ENCODE measurements at places on chromosomes 3 and 15. TPM values are rescaled to one million over a fixed set of nuclear protein-coding genes. Genes with fewer than 3 reads are reported as not detected.

DNA sequence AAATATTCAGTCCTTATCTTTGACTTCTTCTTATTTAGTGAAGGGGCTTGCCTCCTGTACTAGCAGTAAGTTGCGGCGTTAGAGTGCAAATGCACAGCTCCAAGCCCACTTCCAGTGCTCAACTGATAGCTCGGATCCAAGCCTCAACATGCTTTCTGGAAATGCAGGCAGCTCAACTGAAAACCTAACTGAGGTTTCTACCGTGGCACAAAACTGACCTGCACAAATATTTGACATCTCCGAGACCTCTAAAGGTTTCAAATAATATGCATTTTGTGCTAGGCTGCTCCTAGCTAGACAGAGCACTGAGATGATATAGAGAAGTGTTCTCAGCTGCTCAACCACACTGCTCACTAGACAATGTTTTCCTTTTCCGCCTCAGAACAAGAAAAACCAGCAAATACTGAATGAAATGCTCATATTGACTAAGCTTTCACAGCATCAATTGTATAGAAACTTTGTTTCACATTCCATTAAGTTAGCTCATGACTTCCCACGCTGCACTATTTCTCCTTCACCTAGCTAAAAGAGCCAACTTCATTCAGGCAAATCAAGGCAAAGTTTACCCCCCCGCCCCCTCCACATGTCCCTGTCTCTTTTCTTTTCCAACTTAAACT lies 822 bp downstream of the ZNF385D start:
- no peak for DNase-seq

DNA sequence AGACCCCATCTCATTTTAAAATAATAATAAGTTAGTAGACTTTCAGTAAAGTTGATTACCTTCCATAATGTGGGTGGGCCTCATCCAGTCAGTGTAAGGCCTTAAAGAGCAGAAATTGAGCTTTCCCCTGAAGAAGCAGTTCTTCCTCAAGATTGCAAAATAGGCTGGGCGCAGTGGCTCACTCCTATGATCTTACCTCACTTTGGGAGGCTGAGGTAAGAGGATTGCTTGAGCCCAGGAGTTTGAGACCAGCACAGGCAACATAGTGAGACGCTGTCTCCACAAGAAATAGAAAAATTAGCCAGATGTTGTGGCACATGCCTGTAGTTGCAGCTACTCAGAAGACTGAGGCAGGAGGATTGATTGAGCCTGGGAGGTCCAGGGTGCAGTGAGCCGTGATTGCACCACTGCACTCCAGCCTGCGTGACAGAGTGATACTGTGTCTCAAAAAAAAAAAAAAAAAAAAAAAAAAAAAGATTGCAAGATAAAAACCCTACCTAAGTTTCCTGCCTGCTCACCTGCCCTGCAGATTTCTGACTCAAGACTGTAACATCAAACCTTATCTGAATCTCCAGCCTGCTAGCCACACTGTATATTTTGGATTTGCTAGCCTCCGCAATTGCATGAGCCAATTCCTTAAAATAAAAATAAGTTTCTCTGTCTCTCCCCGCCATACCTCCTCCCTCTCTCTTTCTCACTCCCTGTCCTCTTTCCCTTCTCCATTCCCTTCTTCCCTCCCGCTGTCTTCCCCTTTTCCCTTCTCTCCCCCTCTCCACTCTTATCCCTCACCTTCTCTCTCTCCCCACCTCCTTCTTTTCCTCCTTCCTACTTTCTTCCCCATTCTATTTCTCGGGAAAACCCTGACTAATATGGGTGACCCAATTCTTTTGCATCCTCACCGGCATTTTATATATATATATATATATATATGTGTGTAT lies 16.9 kb downstream of the KLHL18 start:
- no peak for DNase-seq

- DNase-seq: no peak
These were observed 602.2 kb downstream of the FOXP1 start for GRCh38 chr3:70981231-70981880.

GRCh38 chr15:77874063-77874462 lies 203.4 kb downstream of the TBC1D2B start:
- DNase-seq: no peak

DNA sequence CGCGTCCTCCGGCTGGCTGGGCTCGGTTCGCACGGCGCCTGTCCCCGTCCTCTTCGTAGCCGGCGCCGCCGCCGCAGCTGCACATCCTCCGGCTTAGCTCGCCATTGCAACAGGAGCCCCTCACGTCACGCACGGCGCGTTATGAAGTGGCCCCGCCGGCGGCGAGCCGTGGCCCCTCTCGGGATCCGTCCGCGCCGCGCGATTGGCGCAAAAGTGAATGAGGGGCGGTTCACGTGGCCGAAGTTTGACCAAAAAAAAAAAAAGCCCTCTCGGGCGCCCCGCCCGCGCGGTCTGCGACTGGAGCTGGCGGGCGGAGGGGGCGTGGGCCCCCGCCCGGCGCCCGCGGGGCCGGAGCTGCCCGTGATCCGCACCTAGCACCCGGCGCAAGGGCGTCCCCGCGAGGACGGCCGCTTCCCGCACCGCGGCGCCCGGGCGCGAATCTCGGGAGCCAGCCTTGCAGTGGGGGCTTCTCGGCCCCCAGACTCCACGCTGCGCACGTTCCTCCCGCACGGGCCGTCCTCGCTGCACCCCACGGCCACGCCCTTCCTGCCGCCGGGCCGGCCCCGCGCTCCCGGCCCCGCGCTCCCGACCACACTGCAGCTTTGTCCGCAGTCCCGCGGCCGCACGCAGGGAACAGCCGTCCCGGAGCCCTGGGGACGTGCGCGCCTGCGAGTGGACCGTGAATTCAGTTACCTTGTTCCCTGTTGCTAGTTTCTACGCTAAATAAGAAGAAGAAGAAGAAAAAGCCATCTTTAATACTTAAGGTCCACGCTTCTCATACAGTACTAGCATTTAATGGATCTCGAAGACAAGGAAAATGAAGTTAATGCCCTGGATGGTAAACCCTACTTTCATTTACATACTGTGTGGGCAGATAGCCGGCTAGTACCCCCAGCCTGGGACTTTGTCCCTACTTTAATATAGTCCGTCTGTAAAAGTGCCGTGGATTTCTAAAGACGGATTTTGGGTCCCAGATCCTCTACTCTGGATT lies at the start of gene CHSY1:
Gene CHSY1, minus strand, starts transcription at position 219 of the 991 bp plus-strand sequence. CDS start 592 bp downstream, outside the sequence.
- peak; percentile 97 for DNase-seq

The FETUB gene
- total RNA-seq: not detected

The NMNAT3 gene
- total RNA-seq: 3.4 TPM

DNA sequence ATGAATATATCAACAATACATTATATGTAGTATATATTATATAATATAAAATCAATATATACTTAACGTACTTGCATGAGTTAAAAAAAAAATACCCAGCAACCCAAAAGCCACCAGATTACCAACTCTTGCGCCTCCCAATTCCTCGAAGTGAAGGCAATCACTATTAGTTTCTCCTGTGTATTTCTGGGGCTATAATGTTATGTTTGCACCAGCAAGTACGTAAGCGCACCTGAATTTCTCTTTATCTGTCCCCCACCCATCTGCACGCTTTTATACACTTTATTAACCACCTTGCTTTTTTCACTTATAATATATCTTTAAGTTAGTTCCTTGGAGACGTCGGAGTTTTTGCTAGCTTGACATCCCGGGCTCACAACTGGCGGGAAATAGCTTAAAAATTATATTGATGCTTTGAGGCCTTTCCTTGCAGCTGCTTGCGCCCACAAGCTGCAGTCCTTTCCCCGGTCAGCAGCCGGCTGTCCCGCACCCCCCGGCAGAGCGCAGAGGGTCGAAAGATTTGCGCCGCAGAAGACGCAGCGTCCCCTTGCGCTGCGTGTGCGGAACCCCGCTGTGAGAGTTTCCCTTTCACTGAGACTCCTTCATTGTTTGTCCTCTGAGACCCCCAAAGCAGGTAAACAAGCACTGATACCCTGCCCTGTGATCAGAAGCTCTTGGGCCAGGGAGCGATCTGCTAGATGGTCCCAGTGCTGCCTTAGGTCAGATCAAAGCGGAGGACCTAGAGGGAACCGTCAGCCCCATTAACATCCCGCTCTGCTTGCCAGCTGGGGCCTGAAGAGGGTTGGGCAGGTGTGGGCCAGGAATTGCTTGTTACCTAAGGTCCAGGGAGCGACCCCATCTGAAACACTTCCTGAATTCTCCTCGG lies 8.9 kb upstream of the EOMES start:
- no peak for DNase-seq

GRCh38 chr15:71117714-71118305 lies 2.5 kb downstream of the THSD4 start:
- no peak for DNase-seq

- no peak for DNase-seq
These were observed 23.8 kb upstream of the ANXA2 start for GRCh38 chr15:60421544-60421943.

DNA sequence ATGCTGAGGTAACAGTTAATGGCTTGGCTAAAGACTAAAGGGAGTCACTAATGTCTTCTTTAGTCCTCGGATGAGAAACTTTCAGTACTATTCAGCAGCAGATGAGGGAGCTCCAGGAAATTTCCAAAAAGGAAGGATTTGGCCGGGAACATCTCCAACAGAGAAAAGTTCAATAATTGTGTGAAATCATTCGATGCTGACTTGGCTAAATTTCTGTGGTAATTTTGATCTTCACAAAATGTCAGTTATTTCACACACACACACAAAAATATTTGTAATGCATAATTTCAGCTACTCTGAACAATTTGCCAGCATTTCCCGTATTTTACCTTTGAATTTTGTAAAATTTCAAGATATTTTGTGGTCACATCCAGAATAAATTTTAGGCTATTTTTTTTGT lies 462.8 kb upstream of the MDFIC2 start:
- no peak for DNase-seq

- no peak for DNase-seq
These were observed 56.2 kb downstream of the ABHD2 start for GRCh38 chr15:89144491-89144890.

GRCh38 chr3:94645790-94646189 lies 582.9 kb downstream of the NSUN3 start:
- DNase-seq: no peak

GRCh38 chr3:119560160-119560559 lies 746 bp upstream of the CD80 start:
- no peak for DNase-seq

GRCh38 chr3:108311797-108312196 lies 15.4 kb downstream of the HHLA2 start:
- no peak for DNase-seq

DNA sequence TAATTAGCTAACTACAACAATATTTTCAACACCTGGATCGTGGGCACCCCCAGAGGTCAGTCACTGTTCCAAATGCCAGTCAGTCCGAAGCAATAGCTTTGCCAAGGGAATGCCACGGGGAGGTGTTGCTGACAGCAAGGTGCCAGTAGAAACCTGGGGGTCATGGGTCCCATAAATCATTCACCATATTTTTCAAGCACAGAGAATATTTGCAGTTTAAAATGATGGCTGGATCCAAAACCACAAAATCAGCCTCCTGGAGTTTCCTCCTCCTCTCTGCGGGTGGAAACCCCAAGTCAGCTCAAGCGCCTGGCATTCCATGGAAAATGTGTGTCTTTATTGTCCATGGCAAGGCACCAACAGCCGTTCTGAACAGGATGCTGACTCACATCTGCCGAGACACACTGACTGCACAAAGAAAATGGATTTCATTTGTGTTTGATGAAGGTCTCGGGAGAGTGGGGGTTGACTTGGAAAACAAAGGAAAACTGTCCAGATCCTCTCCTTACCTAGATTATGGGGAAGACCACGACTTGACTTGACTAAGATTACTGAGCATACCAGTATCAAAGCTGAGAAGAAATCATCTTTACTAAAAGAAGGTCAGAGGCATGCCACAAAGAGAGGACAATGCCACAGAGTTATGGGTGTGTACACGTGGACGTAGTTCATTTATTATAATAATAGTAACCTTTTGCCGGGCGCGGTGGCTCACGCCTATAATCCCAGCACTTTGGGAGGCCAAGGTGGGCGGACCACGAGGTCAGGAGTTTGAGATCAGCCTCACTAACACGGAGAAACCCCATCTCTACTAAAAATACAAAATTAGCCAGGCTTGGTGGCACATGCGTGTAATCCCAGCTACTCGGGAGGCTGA lies 26.4 kb downstream of the ANXA2 start:
- DNase-seq: no peak

DNA sequence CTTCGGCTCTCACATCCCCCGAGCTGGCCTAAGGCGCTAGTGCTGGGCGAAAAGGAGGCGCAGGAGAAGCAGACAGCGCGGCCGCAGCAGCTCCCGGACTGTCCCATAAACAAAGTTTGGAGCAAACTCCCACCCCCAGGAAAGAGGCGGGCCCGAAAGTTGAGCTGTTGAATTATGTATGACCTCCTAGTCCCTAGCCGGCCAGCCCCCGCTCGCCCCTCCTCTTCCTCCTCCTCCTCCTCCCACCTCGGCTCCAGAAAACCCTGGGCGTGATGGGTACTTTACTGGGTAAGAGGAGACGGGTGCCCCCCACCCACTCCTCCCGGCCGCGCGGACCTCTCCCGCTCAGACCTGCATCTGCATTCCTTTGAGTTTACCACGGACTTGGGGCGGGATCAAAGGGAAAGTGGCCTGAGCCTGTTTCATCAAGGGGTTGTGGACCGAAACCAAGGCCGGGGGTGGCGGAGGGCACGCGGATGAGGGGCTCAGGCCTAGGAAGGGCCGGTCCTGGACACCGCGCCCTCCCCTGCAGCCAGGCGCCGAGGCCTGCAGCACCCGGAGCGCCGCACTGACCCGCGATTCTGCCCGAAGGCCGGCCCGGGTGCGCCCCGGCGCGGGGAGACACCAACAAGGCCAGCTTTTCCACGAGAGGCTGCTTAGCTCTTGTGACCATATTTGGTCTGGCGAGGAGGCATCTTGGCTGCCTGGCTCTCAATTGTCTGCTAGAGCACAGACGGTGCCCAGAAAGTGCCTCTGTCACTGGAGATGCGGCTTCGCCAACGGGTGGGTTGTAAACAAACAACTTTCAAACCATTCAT lies at the start of gene WWTR1:
Gene WWTR1, minus strand, starts transcription at position 100 of the 818 bp plus-strand sequence. CDS start 719 bp downstream, outside the sequence.
- peak; percentile 68 for DNase-seq

The SPSB4 gene
- not detected for total RNA-seq

The CYP11A1 gene
- not detected for total RNA-seq

The NME9 gene
- total RNA-seq: not detected

DNA sequence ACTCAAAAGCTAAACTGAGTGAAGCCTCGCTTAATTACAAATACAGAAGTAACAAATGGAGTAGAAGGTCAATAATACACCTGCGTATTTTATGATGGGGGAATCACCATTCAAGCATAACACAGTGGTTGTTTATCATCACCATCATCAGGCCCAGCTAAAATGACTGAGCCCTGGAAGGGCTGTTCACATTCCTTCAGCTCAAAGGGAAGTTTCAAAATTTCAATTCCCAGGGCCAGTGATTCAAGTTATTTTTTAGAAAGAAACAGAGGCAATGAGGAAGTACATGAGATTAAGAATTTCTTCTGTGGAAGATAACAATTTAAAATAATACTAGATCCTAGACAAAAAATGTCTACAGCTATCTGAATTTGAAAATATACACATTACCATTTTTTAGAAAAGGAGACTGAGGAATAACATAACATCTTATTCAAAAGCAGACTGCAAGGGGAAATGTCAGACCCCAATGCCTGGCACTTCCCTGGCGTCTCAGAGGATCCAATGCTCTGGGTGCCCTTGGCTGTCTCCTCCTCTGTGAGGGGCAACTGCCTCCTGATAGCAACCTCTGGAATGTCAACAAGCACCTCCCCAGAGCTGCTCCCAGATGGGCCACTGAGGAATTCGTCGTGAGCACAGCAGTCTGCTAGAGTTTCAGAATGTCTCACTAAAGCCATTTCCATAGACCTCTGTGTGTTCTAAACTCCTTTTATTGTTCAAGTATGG lies 22.8 kb downstream of the EHD4 start:
- no peak for DNase-seq

The CLEC3B gene
- not detected for total RNA-seq

- DNase-seq: no peak
These were observed 408.0 kb downstream of the MECOM start for GRCh38 chr3:169255511-169255910.

- no peak for DNase-seq
These were observed 14.3 kb downstream of the SPG21 start for GRCh38 chr15:64975390-64975789.

The SPRED1 gene
- 1.1 TPM for total RNA-seq

All from natural killer cell treated with Interleukin-12 subunit alpha and Interleukin-12 subunit beta and Interleukin-15 and Interleukin-18, amount 100 ng/mL, for 72 hours (primary cell).